ENCODE measurements at places on chromosomes 7 and 10.

DNA sequence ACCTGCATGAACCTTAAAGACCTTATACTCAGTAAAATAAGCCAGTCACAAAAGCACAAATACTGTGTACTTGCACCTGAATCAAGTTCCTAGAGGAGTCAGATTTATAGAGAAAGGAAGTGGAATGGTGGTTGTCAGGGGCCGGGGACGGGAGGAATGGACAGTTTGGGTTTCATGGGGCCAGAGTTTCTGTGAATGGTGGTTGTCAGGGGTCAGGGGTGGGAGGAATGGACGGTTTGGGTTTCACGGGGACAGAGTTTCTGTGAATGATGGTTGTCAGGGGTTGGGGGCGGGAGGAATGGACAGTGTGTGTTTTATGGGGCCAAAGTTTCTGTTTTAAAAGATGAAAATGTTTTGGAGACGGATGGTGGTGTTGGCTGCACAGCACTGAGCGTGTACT is 260.0 kb upstream of the MKI67 start:
- DNase-seq = no peak

DNA sequence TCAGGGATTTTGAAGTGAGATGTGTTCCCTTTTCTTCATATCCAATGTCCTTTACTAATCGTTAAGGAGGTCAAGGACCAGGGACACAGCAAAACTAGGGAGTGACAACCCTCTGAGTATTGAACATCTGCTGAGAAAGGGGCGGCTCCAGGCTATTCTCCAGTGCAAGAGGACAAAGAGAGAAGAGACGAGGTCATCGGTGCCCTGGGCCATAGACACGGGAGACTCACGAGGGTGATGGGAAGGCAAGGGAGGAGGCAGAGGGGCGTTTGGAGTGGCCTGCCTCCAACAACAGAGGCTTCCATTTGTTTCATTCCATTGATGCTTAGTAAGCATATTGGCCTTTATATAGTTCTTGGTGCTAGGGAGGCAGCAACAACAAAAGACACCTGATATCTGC is 268.4 kb downstream of the CXCL12 start:
- DNase-seq = no peak

DNA sequence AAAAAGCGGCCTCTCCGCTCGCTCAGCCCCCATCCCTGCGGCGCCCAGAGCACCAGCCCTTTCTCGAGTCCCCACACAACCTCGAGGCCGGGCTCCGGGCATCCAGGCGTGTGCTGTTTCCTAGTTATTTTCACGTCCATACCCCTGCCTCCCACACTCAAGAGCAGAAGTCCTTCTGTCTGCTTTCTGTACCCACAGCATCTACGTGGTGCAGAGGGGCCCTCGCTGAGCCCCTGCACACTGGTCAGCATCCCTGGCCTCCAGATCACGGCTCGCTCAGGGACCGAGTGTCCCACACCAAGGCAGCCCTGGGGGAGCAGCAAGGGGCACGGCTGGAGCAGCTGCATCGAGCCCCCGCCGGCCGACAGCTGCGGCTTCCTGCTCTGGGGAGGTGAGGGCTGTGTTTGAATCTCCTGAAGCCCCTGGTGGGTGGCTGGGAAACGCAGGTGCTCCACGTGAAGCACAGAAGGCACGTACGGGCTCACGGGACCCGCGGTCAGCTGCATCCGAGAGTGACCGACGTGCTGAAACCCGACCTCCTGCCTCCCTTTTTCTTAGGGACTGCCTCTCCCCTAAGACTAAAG is 333.1 kb downstream of the DNAJB6 start:
- no peak for DNase-seq

- no peak for DNase-seq
These were observed 68.3 kb upstream of the FAM171A1 start for GRCh38 chr10:15439341-15439842.

- DNase-seq = no peak
These were observed 474.0 kb upstream of the FOXK1 start for GRCh38 chr7:4208086-4208485.

- DNase-seq = no peak
These were observed 46.4 kb upstream of the RSBN1L start for GRCh38 chr7:77649716-77650349.

DNA sequence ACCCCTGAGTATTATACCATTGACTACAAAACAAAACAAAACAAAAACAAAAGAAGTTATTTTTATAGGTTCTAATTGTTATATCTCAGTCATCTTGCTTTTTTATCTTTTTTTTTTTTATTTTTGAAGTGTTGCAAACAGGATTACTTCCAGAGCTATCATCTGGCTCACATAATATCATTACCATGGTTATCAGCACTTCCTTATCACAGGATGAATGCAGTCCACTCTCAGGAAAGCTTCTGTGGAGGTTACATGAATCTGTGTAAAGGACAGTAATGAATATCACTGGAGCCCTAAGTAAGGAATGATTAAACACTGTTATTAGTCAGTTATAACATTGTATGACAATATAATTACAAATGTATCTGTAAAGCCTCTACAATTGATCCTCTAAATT is 451.5 kb downstream of the PLXDC2 start:
- DNase-seq = no peak

- DNase-seq = no peak
These were observed 6.1 kb upstream of the ZNF467 start for GRCh38 chr7:149779502-149779805.

DNA sequence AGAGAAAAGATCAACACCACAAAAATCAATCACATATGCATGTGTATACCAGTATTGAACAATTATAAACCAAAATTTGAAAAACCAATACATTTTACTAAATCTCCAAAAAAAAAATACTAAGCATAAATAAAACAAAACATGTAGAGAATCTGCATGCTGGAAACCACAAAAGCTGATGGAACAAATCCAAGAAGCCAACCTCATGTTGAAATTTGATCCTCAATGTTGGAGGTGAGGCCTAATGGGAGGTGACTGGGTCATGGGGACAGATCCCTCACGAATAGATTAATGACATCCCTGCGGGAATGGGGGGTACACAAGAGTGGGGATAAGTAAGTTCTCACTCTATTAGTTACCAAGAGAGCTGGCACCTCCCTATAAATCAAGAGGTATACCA is 82.5 kb downstream of the OAT start:
- no peak for DNase-seq

DNA sequence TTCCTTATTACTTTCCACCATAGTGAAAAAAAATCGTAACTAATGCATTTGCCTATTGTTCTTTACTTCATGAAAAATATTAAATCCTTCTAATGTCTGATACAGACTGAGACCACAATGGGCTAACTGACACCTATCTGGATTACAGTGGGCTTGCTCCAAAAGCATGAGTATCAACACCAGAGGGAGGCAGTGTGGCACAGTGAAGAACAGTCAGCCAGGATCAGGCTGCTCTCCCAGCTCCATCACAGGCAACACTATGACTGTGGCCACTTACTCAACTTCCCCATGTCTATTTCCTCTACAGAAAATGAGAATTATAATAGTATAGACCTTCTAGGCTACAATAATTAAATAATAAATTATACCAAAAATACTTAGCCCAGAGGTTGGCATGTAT is 97.2 kb downstream of the SLC25A13 start:
- DNase-seq = no peak

DNA sequence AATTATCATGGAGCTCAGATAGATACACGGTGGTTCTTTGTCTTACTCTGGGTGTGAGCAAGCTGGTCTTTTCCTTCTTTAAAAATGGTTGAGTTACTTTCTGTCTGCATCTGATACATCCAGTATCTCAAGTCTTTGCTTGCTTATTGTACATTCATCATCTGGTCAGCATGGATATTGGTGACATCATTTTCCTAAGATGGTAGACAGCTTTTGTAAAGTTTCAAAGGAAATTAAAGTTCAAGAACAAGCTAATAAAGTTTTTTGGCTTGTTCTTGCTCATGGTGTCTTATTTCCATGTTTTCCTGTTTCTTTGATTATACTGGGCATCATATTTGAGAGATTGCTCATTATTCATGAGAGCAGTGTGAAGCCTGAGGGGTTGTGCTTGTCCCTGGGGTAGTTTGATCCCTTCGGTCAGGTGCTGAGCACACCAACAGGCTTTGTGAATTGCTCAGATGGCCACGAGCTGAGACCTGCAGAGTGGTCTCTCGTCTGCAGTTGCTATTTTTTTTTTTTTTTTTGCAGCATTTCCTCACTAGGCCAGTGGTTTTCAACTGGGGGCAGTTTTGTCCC is 38.5 kb downstream of the MGMT start:
- DNase-seq = no peak

DNA sequence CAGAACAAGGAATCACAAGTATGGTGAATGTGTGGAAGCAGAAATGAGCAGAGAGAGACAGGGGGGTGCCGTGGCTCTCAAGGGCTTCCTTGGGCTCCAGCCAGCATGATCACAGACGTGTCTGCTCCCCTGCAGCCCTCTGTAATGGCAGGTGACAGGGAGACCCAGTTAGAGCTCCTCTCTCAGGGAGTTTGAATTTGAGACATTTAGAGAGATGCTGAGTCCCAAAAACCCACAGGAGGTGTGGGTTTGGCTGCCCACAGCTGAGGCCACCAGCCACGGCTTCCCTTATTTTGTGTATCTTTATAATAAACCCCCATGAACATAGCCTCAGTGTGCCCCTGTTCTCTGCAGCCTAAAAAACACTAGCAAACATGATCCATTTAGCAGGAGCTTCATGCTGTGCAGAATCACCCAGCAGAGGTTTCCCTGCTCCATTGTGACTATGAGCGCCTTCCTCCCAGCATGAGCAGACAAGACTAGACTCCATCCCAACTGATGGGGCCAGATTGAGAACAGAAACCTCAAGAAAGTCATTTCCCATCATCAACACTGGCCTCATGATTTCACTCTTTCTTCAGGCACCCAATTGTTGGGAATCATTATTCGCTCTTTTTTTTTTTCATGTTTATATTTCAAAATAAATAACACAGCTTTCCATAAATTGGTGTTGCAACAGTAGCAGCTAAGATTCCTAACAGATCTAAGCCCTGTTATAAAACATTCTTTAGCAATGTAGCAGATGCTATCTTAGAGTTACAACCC is 13.4 kb downstream of the NOD1 start:
- no peak for DNase-seq

- DNase-seq = peak; percentile 29
These were observed 8.4 kb downstream of the USP6NL start for GRCh38 chr10:11602919-11603523.

DNA sequence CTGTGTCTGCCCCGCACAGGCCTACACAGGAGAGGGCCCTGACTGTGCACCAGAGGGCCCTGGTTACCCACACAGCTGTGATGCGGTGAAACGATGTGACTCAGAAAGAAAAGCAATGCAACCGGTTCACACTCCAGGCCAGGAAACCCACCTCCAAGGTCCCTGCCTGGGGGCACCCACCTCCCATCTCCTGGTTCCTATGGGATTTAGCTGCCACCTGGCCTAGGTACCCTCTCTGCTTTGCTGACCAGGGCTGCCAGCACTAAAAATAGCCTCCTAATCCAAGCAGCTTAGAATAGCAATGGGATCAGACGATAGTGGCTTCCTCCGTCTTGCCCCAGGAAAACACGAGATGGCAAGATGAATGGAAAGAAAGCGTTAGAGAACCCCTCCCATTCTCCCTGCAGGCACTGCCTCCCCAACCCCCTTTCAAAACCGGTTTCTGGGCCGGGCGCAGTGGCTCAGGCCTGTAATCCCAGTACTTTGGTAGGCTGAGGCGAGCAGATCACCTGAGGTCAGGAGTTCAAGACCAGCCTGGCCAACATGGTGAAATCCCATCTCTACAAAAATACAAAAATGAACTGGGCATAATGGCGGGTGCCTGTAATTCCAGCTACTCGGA is 12.4 kb downstream of the RBP3 start:
- DNase-seq = no peak

DNA sequence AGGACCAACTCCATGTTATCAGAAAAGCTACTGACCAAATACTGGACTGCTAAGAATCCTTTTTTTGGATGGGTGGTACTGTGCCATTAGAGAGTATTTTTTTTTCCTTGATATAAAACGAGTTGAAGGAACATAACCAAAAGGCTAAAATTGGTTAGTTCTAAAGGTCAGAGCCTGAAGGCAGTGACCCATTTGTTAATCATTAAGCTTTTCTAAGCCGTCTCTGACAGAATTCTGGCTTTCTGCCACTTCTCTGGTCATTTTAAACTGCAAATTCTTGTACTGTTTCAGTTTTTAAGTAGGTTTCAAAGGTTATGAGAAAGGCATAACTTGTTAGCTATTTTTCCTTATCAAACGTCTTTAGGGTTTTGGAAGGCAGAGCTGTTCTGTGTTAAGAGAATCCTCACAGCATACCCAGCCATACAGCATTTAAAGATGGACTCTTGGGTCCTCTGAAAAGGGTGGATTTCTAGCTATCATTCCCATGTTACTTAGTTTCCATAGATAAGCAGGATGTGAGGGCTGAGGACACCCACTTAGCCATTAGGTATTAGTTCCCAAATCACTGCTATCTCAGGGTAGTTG is 196.8 kb downstream of the RNLS start:
- no peak for DNase-seq

DNA sequence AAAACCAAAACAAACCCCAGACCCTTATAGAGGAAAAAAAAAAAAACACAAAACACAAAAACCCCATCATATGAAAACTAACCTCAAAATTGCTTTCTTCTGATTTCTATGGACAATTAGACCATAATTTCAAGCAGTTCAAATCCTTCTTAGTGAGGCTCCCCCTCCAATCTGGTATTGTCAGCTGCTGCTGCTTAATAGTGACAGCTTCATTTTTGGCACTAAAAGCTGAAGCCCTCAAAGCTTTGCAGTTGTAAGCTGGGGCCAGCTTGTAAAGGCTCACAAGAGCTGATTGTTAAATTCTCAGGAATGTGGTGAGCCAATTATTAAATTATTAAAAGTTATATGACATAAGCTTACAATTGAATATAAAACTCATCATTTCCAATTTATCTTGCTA is 21.9 kb downstream of the ATXN7L1 start:
- DNase-seq = no peak

GRCh38 chr7:69782917-69783684 is 184.8 kb downstream of the AUTS2 start:
- no peak for DNase-seq

DNA sequence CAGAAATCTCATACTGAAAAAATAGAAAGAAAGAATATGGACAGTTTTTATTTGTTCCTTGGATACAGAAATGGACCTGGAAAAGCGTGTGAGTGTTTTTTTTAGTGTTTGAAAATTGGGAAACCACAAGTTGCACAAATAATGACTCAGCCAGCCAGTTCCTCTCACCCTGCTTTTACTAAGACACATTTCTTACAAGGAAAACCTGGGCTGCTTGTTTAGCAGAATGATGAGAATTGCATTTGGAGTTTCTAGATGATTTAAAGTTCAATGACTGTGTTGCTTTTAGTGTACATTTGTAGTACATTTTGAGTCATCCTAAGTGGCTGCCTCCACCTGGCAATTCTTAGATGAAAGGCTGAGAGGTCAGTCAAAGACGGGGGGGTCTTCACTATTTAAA is 218.7 kb downstream of the ABCA13 start:
- no peak for DNase-seq
